ENCODE measurements at places on chromosomes 3 and 15.

DNA sequence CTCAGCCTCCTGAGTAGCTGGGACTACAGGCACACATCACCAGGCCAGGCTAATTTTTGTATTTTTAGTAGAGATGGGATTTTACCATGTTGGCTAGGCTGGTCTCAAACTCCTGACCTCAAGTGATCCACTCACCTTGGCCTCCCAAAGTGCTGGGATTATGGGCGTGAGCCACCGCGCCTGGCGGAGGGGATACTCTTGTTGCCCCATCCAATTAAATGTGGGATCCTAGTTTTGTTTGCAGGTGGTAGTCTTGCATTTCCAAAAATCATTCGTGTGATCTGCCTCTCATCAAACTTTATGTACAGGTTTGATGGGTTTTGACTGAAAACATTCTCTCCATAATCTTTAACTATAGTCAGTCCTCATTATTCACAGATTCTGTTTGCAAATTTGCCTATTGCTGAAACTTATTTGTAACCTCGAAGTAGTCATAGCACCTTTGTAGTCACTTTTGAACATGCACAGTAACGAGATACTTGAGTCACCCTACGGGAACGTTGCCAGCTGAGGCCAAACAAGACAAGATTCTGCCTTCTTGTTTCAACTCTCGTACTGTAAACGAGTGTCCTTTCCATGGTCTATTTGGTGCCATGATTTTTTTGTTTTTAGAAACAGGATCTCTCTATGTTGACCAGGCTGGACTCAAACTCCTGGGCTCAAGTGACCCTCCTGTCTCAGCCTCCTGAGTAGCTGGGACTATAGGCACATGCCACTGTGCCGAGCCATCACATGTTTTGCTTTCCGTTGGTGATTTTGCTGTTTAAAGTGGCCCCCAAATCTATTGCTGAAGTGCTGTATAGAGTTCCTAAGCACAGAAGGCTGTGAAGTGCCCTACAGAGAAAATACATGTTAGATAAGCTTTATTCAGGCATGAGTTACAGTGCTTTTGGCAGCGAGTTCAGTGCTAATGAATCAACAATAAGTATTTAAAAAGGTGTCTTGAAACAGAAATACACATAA is 8.1 kb upstream of the MAPK6 start:
- DNase-seq = no peak

GRCh38 chr3:27208961-27209616 is 160.1 kb downstream of the NEK10 start:
- no peak for DNase-seq

GRCh38 chr3:58102976-58103451 is 94.8 kb downstream of the FLNB start:
- no peak for DNase-seq

DNA sequence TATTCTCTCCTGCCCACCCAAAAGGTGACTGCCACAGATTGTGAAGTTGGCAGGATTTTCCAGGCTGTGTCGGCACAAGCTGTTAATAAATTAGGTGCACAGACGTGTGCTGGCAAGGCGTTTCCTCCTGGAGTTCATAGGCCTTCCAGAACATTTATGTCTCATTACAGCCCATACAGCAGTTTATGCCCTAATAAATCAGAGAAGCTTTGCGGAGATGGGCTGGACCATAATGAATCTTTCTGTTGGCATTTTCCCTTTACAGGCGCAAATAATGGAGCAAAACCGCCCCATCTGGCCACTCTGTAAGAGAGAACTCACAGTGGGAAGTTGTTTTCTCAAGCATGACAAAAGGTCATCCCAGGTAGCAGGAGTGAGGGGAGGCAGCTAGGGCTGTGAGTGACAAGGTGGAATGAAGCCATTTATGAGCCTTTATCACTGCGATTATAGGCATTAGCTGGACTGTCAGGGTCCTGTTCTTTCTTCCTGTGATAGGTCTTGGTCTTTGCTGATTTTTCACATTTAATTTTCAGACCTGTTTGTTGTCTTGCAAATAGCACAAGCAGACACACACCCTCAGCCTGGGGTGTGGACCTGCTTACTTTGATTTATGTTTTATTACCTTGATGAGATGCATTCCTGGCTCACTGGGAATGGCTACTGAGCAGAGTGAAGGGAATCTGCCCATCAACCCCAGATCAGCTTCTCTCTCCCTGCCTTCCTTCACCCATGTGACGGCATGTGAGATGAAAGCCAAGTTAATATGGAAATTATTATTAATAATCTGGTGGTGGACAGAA is 257.5 kb downstream of the LRTM1 start:
- no peak for DNase-seq

DNA sequence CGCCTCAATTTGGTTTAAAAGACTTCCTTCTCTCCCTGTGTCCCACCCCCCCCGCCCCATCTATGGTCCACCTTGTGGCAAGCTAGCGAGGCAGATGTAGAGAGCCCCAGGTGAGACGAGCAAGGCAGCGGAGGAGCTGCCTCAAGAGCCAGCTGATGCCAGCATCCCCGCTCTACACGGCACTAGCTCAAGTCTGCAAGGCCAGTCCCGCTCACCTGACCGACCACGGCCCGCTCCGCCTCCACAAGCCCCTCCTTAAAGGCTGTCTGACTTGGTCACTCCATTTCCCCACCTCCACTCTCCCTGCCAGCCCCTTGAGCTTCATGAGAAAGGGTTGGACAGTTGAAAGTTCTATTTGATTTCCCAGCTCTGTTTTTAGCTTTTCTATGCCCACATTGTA is 56.2 kb upstream of the IGF1R start:
- DNase-seq = no peak

GRCh38 chr15:49823987-49824774 is 203.3 kb downstream of the DTWD1 start:
- no peak for DNase-seq

- DNase-seq = no peak
These were observed 177.5 kb downstream of the STT3B start for GRCh38 chr3:31710123-31710803.

DNA sequence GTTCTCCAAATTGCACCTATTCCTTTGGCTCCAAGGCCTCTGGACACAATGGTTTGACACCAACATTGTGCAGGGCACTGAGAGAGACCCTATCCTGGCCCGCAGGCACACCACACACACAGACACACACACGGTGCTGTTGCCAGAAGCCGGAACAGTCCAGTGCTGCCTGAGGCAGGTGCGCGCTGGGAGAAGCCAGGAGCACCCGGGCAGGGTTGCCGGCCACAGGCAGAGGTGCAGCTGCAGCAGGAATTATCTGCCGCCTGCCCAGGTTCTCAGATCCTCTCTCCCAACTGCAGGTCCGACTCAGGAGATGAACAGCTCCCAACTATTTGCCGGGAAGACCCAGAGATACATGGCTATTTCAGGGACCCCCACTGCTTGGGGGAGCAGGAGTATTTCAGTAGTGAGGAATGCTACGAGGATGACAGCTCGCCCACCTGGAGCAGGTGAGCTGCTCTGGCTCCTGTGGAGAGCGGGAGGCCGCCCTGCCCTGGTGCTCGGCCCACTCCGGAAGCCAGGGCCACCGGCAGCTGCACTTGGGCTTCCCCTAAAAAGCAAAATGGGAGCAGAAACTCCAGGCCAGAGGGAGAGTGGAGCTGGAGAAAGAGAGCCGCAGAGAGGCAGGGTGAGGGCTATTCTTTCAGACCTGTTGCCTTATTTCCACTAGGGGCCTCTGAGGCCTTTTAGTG is 42.9 kb downstream of the CHDH start:
- DNase-seq = no peak

GRCh38 chr3:34703053-34703452 is 904.6 kb downstream of the PDCD6IP start:
- no peak for DNase-seq

DNA sequence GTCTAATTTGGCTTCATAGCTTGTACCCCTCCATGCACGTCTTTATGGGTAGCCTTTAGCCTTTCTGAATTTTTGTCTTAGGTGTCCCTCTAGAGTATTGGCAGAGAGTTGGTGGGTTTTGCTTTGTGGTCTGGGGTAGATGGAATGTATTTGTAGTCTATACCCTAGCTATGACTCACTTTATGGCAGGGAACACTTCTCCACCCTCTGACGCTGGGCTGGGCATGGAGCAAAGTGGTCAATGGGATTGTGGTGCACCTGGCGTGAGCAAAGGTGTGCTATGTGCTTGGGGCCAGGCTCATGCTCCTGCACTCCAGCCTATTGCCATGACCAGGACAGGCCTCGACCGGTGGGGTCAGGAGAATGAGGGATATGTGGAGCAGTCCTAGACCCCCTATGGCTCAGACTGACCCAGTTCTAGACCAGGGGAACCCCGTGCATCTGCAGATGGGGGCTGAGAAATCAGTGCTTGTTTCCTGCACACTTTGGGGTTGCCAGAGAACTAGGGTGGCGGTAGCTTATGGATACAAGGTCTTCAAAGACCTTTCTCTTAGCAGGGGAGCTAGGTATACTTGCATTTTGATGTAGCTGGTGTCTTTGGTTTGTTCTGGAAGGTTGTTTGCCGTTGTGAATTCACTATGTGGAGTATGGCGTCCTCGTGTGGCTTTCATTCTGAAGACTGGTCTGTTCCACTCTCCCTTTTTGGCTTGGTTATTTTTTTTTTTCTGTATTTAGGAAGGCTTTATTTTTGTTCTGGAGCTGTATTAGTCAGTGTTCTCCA is 49.4 kb upstream of the RPL32 start:
- no peak for DNase-seq

GRCh38 chr3:173397161-173398110 is at the start of gene NLGN1:
TSS of gene NLGN1 (plus strand) at chr3:173397744.
- peak; percentile 27 for DNase-seq

GRCh38 chr3:116834816-116835215 is 125.2 kb downstream of the TUSC7 start:
- DNase-seq = no peak

GRCh38 chr15:95733931-95734330 is 596.6 kb upstream of the NR2F2 start:
- DNase-seq = no peak

DNA sequence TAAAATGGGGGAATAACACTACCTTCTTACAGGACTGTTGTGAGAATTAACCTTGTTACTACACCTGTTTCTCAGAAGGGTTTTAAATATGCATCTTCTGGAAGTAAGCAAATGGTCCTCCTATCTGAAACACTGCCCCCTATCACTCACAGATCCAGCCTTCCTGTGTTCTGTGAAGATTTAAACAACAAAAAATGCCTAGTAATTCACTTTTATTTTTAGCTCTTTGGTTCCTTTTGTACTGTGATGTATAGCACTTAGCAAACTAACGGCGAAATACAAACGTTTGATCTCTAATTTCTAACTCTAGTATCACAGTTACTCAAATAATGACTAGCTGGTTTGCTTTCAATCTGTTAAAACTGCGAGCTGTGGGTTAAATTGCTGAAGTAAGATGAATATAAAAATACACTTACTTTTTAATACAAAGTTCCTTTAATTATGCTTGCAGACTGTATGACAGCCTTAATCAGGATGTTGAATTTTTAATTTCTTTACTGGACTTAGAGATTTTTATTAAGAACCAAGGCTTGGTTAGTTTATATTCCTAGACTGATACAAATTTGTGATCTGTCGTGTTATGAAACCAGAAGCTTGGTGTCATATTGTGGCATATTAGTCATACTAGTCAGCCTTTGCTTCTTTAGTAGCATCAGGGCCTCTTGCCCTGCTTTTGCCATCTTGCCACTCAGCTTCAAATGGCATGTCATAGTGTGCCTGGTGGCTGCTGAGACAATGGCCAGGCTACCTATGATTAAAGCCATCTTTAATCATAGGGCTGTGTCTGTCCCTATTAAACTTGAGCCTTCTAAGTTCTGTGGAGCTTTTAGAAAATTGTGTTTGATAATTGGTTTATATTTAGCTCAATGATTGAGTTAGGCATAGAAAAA is 9.2 kb downstream of the EIF3J start:
- DNase-seq = no peak

GRCh38 chr3:168870892-168871291 is 775.2 kb upstream of the GOLIM4 start:
- no peak for DNase-seq

- DNase-seq = no peak
These were observed 253.4 kb downstream of the VGLL3 start for GRCh38 chr3:86737517-86737916.

- DNase-seq = no peak
These were observed 15.8 kb upstream of the ARHGEF26 start for GRCh38 chr3:154105218-154105975.

GRCh38 chr15:21268436-21268940 is 171.8 kb downstream of the POTEB3 start:
- no peak for DNase-seq

- DNase-seq = no peak
These were observed 30.3 kb downstream of the LINS1 start for GRCh38 chr15:100571592-100572167.

- no peak for DNase-seq
These were observed 55.6 kb upstream of the CGNL1 start for GRCh38 chr15:57320631-57321220.

- no peak for DNase-seq
These were observed 11.0 kb downstream of the ISL2 start for GRCh38 chr15:76347482-76348055.

- DNase-seq = no peak
These were observed 138.9 kb downstream of the APBA2 start for GRCh38 chr15:29024662-29025061.

DNA sequence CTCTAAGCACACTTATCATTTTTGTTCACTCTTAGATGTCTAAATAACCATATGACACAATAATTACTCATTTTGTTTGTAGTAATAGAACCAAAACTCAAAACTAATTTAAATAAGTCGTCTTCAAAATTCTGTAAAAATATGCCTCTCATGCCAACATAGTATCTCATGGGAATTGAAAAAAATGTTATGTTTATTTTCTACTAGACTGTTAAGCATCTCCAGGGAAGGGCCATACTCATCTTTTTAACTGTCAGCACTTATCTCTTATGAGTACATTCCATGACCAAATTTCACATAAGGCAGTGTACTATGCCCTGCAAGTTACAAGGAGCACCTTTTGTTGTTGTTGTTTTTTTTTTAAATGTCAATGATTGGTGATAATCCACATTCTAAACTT is 18.3 kb upstream of the USF3 start:
- DNase-seq = no peak

DNA sequence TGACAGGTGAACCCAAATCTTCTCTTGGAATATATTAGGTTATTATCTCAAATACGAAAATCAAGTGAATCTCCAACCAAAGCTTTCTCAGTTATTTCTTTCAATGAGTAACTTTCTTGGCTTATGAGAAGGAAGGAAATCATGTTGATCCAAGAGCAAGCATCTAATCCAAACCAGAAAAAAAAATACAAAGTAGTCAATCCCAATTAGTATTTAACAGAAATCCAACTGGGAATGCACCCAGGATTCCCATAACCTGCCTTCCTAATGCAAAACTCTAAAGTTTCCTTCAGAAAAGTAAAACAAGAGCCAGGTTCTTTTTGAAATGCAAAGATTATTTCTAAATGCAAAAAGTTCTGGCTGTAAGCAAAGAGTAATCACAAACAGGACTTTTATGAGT is 289.3 kb downstream of the SHOX2 start:
- DNase-seq = no peak

GRCh38 chr15:90836296-90836871 is 32.0 kb upstream of the FURIN start:
- no peak for DNase-seq

Data from NCI-H1436 treated with DMSO at 0.1 percent for 48 hours (cell line).